AG04449 (cell line): ENCODE measurements at places on chromosomes 6 and 20.

DNA sequence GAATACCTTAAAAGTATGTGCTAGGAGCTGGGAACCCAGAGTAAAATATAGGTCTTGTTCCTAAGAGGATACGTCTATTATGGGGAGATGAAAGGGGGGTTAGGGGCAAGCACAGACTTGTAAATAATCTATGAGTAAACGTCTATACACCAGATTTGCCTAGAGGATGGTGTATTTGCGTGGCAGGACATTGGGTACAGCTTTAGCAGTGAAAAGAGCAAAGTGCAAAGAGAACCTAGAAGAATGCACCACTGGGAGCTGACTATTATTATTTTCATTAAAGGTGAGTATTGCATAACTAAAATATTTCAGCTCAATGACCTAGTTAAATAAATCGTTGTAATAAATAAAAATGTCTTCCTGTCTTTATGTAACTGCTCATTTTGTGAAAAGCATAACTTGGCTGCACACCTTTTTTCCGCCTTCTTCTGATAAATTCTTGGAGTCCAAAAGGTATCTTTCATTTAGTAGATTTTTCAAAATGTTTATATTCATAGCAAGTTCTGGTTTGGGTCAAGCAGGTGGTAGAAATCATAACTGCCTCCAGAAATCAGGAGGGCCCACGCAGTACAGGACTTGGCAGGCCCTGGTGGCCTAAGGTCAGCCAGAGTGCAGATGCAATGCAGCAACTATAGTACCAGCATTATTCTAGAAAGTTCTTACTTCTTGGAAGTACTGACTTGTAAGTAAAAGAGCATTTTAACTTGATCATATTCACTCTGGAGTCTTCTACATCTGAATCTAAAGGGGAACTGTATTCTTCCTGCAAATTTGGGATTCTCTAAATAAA lies 357.2 kb downstream of the PLCB1 start:
- DNase-seq, result no peak

- no peak for DNase-seq
Measured at GRCh38 chr6:5359417-5359816, 98.1 kb downstream of the FARS2 start.

DNA sequence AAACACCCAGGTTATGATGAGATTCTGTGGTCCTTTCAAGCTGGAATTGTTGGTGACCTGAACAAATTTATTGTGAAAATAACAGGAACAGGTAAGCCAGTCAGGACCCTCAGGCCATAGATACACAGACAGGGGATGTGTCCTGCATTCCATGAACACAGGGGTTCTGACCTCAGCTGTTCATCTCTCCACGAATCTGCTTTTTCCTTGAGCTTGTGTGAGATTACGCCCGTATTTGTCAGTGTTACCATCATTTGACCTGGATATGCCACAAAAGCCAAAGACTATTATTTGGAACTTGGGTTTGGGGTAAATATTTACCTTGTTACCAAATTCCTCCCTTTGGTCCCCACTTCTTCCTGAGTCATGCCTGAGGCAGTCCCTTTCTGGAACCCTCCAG lies 288.9 kb downstream of the PREX1 start:
- no peak for DNase-seq

DNA sequence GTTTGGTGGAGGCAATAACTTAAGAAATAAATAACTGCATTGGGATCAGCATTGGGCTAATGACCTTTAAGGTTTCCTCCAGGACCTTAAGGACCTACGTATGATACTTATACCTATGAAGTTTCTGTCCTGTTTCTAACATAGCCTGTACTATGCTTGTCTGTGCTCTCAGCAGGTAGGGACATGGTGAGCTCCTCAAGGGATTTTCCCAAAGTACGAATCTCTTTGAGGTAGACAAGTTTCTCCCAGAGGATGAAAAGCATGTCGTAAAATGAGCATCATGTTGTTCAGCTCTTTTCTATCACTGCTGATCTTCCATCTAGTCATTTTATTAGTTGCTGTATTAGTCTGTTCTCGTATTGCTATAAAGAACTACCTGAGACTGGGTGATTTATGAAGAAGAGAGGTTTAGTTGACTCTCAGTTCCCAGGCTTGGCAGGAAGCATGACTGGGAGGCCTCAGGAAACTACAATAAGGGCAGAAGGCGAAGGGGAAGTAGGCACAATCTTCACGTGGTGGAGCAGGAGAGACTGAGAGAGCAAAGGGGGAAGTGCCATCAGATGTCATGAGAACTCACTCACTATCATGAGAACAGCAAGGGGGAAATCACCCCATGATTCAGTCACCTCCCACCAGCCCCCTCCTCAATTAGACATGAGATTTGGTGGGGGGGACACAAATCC lies 77.8 kb upstream of the TGM3 start:
- DNase-seq, result no peak

DNA sequence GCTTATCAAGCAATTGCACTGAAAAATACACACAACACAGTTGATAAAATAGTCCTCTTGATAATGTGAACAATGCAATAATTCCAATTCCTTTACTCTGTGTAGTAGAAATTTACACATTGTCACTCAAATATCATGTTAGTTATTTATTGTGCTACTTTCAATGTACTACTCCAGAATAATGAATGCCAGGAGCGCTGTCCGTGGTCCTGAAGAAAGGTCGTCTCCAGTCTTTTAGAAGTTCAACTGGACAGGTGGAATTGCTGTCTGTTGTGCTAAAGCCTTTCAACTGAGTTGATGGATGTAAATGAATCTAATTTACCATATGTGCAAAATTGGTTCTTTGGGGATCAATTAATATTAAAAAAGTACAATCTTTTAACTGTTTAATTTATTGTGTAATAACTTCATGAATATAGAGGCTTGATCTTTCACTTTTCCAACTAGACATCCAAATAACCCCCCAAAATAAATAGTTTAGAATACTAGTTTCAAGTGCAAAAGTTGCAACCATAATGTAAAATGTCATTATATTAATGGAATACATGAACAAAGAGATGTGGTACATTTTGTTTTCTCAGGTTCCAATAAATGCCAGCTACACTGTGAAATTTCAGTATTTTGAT lies 3.2 kb downstream of the GRIK2 start:
- DNase-seq, result no peak

DNA sequence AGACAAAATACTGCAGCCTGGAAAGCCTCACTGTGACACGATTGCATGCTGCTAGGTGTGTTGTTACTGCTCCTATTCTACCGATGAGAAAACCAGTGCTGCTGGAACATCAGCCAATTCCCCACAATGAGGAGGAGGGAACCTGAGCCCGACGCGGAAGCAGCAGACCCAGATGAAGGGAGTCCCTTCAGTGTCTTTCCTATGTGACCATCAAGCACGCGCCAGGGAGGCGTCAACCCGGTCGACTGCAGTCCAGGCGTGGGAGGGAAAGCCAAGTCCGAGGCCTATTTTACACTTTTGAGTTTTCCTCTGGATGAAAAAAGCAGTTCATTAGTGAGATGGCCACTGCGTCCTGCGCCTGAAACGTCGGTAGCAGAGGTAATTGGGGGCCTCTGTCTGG lies 63.3 kb downstream of the STK35 start:
- DNase-seq, result no peak

GRCh38 chr6:167944130-167944529 lies 53.3 kb upstream of the KIF25 start:
- no peak for DNase-seq

- no peak for DNase-seq
Measured at GRCh38 chr6:110366975-110367374, 8.8 kb upstream of the METTL24 start.

- no peak for DNase-seq
Measured at GRCh38 chr6:14559746-14560536, 442.4 kb downstream of the CD83 start.

- DNase-seq, result no peak
Measured at GRCh38 chr6:5517796-5518195, 256.5 kb downstream of the FARS2 start.

GRCh38 chr6:56291302-56291917 lies 44.0 kb upstream of the COL21A1 start:
- DNase-seq, result no peak

DNA sequence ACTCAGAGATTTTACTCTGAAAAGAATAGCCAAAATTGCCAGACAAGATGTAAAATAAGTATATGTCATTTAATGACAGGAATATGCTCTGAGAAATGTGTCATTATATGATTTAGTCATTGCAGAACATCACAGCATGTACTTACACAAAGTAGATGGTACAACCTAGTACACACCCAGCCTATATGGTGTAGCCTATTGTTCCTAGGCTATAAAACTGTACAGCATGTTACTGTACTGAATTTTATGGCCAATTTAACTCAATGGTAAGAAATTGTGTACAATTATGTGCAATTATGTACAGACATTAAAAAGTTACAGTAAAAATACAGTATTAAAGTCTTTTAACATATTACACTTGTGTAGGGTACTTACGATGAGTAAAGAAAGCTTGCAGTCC lies 311.9 kb upstream of the EPHA7 start:
- DNase-seq, result no peak

- no peak for DNase-seq
Measured at GRCh38 chr6:35327349-35328027, 14.9 kb upstream of the PPARD start.

GRCh38 chr20:17762873-17763557 lies 63.2 kb downstream of the BANF2 start:
- no peak for DNase-seq

- no peak for DNase-seq
Measured at GRCh38 chr6:155084431-155085123, 89.5 kb downstream of the TIAM2 start.

DNA sequence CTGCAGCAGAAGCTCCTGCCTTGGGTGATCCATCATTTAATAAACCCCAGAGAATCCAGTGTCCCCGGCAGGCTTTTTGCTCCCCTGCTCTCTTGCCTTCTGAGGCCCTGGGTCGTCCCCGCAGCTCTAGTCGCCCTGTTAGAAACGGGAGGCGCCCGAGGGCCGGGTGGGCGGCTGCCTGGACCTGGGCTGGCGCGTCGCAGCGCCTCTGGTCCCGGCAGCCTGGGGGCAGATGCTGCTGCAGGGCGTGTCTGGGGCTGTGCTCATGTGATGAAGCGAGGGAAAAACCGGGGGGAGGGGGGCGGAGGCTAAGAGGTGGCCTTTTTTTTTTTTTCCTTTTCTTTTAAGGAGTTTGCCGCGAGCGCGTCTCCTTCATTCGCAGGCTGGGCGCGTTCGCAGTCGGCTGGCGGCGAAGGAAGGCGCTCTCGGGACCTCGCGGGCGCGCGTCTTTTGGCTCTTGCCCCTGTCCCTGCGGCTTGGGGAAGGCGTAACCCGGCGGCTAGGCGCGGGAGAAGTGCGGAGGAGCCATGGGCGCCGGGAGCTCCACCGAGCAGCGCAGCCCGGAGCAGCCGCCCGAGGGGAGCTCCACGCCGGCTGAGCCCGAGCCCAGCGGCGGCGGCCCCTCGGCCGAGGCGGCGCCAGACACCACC lies 394 bp downstream of the AKAP12 start:
- no peak for DNase-seq

DNA sequence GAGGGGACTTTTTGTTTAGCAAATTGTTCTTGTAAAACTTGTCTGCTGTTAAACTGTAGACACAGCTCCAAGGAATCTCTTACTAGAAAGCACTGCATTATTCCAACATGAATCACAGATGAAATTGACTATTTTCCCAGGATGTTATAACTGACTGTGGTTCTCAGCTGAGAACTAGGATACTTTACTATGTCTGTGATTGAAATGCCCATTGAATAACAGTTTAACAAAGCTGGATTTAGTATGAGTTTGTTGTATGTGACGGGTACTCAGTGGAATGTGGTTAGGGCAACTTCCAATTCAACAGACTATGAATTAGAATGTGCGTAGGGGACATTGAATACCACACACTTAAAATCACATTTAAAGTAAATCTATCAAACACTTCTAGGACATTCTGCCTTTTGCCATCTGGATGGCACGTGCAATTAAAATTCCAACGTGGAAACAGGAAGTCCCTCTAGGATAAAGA lies 193.4 kb upstream of the PREP start:
- peak; percentile 95 for DNase-seq

DNA sequence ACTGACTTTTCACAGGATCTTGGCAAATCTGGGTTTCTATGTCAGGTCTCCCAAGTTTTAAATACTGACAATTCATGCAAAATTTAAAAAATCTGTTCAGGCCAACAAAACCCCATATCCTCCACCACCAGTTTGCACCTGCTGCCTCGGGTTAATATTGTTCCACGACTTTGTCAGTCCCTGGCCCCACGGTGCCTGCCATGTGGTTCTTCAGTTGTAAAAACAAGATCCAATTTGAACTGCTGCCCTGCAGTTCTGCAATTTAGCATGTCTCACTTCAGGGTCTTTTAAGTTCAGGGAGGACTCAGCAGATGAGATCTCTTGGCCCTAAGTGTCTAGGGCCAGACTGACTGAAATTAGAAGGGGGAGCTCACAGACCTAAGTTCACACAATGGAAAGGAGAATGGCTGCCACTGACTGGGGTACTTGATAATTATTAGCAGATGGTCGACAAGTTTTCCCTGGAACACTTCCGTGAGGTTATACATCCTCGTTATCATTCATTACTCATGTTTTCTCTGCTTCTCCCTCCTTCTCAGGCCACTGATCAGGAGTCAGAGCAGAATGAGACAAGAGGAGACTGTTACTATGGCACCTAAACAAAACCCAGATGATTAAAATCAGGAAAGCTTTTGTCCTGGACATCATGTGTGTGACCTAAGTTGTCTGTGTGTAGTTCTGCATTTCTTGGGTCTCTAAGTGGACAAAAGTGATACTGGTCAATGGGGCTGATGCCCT lies 223.6 kb downstream of the KIF16B start:
- peak; percentile 14 for DNase-seq

DNA sequence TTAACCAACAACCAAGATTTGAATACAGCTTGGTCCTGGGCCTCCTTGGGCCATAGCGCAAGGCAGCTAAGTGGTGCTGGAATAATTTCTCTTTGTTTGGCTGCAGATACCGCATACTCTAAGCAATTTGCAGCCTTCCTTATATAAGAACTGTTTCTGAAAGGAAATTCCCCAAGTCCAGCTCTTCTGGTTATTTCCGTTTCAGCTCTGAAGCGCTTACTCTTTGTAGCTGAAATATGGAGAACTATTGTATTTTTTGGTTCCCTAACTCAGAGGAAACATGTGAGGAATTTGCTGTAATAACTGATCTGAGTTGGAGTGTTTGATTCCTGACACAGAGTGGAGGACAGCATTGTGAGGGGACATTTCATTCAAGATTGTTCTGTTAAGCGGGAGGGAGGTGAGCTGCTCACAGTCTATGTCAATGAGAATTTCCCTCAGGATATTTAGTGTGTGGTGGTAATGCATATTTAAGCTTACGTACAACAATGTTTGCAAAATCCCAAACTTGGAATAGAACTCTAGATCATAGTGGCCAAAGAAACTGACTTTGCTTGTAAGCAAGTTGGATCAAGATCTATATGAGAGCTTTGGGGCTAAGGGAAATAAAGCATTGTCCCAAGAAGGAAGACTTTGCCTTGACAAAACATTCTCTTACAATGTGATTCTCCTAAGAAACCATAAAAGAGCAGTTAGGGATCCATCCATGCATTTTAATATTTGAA lies 576.6 kb upstream of the FLRT3 start:
- DNase-seq, result no peak

DNA sequence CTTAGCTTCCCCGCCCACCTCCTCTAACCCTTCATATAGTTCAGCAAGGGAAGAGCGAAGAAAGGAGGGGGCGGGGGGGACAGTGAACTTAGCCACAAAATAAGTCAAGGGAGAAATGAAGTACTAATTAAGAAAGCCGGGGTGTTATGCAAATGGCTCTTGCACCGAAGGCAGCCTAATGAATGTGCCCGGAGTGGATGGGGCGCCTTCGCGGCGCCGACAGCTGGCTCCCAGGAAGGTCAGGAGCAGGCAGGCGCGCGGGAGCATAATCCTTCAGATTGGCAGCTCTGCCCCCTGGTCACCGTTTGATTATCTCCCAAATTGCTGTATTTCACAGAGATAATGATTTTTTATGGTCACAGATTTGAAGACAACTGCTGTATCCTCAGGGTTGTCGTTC lies 395.1 kb downstream of the TFAP2B start:
- DNase-seq, result no peak

- no peak for DNase-seq
Measured at GRCh38 chr20:6560978-6561377, 206.5 kb upstream of the BMP2 start.
